Kidney epithelial cell (primary cell): ENCODE measurements at places on chromosomes 6 and 20.

- DNase-seq = no peak
Measured at GRCh38 chr6:109717971-109718370, 26.9 kb downstream of the FIG4 start.

GRCh38 chr20:31425797-31426196 lies 14.6 kb upstream of the DEFB123 start:
- no peak for DNase-seq

DNA sequence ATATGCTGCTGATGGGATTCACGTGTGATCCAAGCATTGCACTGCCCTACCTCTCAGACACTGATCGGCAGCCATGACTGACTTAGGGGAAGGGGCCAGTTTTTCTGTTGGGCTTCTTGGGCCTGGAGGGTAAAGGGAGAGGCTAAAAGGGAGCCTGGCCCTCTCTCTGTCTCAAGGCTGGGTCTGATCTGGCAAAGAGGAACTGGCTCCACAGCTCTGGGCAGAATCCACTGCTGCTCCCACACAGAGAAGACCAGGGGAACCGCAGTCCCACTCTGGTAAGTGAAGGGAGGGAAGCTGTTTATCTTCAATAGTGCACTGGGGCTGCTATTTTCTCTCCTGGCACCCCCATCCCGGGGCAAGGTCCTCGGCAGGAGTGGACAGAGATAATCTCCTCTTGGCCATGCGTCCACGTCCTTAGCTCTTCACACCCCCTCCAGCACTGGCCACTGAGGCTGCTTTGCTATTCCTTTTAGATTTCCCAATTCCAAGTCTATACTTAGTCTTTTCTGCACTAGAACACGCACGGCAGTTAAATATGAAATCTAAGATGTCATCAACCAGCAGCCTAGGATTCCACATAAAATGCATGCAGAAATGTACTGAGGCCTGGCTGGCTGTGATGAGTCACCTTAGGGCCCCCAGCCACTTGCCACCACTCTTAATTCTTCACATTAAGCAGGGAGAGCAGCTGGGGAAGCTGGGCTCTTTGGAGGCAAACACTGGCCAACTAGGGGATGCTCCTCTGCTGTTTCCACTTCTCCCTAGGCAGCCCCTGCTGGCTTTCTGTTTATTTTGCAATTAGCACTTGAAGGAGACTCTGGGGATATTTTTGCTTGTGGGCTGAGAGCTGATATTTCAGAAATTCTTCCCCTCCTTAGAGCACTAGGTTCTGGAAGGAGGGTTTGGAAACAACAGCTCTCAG lies 87.8 kb upstream of the ARMC2 start:
- no peak for DNase-seq

DNA sequence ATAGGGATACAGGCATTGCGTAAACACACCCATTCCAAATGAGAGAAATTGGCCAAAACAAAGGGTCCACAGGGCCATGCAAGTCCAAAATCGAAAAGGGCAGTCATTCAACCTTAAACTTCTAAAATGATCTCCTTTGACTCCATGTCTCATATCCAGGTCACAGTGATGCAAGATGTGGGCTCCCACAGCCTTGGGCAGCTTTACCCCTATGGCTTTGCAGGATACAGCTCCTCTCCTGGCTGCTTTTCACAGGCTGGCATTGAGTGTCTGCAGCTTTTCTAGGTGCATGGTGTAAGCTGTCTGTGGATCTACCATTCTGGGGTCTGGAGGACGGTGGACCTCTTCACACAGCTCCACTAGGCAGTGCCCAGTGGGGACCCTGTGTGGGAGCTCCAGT lies 744.5 kb downstream of the QKI start:
- DNase-seq = no peak

DNA sequence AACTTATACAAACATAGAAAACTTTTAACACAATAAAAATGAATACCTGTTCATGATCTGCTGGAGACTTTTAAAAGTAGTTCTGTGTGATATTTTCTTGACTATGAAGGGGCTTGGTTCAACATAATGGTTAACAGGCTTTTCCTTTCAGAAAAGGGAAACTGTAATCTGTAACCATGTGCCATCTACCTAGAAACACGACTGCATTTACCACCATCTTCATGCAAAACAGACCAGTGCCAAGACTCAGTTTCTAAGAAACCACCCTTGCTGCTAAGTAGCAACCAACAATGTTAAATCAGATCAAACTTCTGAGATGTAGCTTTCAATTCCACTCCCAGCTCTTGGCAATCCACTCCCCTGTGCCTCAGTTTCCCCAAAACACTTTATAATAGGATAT lies 15.7 kb downstream of the STAU1 start:
- no peak for DNase-seq

DNA sequence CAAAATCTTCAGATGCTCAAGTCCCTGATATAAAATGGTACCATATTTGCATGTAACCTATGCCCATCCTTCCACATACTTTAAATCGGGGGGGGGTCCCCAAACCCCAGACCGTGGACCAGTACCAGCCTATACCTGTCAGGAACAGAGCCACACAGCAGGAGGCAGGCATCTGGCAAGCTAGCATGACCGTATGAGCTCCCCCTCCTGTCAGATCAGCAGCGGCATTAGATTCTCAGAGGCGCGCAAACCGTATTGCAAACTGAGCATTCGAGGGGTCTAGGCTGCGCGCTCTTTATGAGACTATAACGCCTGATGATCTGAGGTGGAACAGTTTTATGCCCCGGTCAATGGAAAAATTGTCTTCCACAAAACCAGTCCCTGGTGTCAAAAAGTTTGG lies 30.7 kb downstream of the FGD2 start:
- no peak for DNase-seq

DNA sequence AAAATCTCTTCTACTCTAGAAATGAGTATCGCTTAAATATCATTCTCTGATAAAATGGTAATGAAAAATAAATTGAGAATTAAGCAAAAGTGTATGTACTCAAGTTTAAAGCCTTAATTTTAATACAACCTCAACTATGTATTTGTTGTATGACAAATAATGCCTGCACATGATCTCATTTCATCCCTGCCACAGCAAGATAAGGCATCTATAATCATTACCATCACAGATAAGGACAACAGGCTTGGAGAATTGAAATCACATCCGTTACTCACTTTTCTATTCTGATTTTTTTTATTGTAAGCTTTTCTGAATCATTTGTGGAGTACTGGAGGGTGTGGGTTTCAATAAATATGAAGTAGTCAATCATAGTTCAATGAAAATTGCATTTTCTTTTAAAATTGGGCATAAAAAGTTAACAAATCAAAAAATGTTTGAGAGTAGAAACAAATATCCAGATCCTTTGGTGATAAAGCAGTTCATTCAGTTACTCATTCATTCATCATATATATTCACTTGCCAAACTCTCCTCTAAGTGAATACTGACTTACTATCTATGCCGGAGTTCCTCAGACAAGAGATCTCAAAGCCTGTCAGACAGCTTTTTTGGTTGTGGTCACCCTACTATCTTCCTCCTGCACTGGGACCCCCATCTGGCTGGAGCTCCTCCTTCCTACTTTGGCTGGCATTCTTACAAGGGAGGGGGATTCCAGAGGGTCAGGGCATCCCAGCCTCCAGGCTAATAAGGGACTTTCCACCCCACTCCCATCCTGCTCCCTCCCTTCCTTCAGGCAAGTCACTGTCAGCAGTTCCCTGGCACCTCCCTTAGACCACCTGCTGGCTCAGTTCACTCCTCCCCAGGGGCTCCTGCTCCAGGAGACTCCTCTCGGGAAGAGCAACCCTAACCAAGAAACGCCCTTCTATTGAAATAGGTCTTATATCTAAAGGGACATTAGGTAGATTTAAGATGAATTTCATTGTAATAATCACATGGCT lies 118.6 kb downstream of the OGFRL1 start:
- DNase-seq = no peak

DNA sequence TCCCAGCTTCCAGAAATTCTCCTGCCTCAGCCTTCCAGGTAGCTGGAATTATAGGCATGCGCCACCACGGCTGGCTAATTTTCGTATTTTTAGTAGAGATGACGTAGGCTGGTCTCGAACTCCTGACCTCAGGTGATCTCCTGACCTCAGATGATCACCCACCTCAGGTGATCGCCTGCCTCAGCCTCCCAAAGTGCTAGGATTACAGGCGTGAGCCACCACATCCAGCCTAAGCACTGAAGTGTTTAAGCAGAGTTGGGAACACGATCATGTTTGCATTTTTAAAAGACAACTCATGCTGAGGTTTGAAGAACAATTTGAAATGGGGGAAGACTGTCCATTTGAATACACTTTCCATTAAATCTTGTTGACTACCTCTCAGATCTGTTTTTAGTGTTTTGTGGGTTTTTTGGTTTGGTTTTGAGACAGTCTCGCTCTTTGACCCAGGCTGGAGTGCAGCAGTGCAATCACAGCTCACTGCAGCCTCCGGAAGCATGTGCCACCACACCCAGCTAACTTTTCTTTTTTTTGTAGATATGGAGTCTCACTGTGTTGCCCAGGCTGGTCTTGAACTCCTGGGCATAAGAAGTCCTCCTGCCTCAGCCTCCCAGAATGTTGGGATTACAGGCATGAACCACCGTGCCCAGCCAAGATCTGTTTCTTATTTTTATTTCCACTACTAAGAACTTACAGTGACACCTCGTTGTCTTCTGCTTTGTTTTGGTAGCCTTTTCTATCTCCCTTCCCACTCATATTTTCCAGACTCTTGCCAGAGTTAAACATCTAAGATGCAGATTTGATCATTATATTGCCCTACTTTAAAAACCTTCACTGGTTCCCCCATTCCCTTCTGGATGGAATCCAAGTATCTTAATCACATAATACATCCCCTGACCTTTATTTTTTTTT lies 5.5 kb downstream of the CASP8AP2 start:
- DNase-seq = no peak

- no peak for DNase-seq
Measured at GRCh38 chr6:46507426-46507825, 16.2 kb upstream of the RCAN2 start.

GRCh38 chr6:137334094-137334493 lies 114.9 kb upstream of the IFNGR1 start:
- no peak for DNase-seq

- no peak for DNase-seq
Measured at GRCh38 chr20:43736588-43737158, 9.9 kb upstream of the GTSF1L start.

- DNase-seq = no peak
Measured at GRCh38 chr20:35525639-35526038, 3.8 kb downstream of the C20orf173 start.

- DNase-seq = peak; percentile 63
Measured at GRCh38 chr6:95094751-95095663, 482.3 kb upstream of the MANEA start.

DNA sequence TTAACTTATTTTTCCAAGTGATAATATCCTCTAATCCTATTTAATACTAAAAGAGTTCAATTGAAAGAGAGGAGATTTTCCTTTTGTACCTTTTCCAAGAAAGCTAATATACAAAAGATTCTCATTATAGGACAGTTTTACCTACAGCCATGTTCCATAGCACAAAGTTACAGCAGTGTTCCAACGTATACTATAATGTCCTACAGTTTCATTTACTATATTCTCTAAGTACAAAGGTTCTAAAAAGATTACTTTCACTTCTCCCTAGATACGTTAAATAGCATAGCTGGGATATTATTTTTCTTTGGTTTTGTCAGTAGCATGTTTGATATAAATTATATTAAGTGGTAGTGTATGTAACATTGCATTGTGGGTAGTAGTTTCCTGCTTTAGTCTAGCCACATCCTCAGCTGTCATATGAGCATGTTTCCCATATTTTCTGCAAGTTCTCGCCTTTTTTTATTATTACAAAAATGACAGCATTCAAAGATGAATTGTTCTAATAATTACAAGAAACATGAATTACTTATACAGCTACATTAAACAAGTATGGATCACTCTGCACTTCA lies 4.4 kb upstream of the RUNX2 start:
- DNase-seq = no peak

GRCh38 chr6:168164462-168165061 lies 85.5 kb upstream of the FRMD1 start:
- DNase-seq = no peak

DNA sequence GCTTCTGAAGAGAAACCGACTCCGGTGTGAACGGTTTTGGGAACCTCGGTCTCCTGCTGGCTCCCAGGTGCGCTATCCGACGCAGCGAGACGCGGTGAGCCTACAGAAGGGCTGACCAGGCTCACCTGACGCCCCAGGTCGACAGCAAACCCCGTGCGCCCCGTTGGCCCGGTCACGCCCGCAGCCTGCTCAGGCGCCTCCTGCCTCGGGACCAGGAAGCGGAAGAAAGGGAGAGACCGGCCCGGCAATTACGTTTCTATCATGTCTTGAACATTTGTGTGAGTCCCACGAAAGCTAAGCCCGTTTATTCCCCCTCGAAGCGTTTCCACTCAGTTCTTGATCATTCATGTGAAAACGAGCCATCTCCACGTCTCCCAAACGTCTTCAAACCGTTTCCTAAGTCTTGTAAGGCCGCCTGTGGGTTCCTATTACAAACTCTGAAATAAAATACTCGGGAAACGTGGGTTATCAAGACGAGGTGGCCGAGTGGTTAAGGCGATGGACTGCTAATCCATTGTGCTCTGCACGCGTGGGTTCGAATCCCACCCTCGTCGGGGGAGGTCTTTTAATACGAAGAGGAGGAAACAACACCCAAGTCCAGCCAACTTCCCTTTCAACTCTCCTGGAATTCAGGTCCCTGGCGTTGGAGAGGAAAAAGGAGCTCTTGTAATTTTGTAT lies 150.5 kb upstream of the PRSS16 start:
- no peak for DNase-seq

DNA sequence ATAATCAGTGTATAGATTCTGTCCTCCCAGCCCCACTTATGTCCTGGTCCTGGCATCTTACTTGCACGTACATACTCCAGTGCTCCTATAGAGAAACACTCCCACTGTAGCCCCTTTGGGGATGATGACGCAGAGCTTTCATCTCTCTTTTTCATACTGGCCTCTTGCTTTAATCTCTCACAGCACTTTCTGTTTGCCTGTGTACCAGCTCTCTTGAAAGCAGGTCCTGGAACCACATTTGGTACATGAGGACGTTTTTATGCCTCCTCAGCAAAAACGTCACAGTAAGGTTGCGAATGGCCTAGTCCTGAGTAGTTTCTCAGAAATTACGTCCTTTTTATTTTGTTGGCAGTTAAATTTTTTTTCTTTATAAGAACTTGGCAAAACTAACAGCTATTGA lies 10.8 kb downstream of the L3MBTL3 start:
- no peak for DNase-seq

DNA sequence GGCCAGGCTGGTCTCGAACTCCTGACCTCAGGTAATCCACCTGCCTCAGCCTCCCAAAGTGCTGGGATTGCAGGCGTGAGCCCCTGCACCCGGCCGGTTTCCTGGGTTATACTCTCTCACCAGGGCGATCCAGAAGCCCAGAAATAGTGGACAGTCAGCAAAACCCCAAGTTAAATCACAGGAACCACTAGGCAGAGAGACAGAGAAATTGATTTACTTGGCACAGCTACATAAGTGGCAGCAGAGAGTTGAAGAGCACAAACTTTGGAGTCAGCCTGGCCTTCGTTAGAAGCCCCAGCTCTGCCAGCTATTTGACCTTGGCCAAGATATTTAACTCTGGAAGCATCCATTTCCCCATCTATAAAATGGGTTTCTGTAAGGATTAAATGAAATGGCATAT lies 32.7 kb downstream of the MTRES1 start:
- DNase-seq = no peak

GRCh38 chr6:156378853-156379252 lies 398.3 kb upstream of the ARID1B start:
- DNase-seq = no peak
